ENCODE measurements at places on chromosomes 7 and 10.

- peak; percentile 96 for DNase-seq
Measured at GRCh38 chr7:76294344-76295024, 8.0 kb upstream of the HSPB1 start.

DNA sequence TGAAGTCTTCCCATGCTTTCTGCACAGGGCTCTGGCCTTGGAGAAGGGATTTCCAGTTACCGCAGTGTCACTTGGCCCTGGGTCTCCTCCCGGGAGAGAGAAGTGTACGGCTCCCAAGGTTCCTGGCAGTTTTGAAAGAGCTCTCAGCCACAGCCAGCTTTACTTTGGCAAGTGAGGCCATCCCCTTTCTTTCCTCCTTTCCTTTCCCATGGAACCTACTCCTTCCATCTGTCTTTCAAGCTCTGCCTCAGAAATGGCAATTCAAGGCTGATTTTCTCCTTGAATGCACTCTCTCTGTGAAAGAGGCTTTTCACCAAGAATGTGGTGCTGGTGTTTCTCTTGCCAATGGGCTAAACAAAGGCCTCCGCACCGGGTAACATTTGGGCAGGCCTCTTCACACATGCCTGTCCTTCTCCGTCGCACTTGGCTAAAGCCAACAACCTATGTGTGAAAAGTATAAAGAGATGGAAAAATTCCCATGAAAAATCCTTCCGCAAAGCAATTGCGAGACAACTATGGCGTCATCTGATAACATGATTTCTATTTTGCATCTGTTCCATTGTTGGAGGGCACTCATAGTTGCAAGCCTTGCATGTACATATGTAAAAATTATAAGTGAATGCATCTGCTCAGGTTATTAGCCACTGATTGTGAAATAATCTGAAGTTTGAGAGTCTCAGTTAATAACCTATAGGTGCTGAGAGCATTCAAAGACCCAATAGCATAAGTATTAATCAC lies 125.4 kb downstream of the PFKFB3 start:
- DNase-seq = no peak

- no peak for DNase-seq
Measured at GRCh38 chr7:135161669-135162068, 8.8 kb downstream of the CYREN start.

- peak; percentile 21 for DNase-seq
Measured at GRCh38 chr7:1233333-1234048, 819 bp downstream of the UNCX start.

All from kidney (tissue), 22 donors.